Retinal pigment epithelial cell (primary cell): ENCODE measurements at places on chromosomes 13 and 19.

- no peak for DNase-seq
Measured at GRCh38 chr19:13038306-13039210, 43.3 kb downstream of the NFIX start.

DNA sequence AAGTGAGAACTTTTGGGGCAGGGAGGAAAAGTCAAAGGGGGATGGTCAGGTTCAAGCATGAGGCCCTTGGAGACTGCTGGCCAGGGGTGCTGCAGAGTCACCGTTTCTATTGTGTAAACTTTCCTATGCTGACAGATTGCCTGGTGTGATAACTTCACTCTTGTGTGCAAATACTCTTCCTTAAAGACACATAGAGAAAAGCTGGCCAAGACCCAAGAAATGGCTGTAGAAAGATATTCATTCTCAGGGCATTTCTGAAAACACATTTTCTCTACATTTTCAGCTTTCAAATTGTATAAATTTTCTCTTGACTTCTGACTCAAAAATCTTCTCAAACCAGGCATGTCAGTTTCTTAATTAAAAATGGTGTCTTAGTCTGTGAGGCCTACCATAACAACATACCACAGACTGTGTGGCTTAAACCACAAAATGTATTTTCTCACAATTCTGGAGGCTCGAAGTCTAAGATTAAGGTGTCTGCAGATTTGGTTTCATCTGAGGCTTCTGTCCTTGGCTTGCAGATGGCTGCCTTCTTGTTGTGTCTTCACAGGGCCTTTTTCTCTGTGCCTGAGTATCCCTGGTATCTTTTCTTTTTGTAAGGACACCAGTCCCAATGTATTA is 304.5 kb downstream of the KCNRG start:
- no peak for DNase-seq

- no peak for DNase-seq
Measured at GRCh38 chr13:63167699-63168337, 1752.2 kb upstream of the PCDH20 start.

DNA sequence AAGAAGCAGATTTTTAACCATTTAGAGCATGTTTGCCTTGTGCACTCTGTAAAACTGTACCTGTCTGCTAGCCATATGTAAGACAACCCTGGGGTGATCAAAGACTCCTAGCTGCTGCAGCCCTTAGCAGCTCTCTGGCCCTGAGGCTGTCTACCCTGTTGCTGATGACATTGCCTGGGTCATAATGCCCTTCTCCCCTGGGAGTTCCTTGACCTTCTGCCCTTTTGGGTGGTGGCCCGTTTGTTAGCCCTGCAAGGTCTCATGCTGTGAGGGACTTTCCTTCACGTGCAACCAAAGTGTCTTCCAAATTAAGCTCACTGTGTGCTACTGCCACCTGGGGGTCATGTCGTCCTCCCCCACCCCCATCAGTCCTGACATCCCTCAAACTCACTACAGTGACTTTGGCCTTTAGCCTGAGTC is 7.4 kb downstream of the GPC6 start:
- no peak for DNase-seq

DNA sequence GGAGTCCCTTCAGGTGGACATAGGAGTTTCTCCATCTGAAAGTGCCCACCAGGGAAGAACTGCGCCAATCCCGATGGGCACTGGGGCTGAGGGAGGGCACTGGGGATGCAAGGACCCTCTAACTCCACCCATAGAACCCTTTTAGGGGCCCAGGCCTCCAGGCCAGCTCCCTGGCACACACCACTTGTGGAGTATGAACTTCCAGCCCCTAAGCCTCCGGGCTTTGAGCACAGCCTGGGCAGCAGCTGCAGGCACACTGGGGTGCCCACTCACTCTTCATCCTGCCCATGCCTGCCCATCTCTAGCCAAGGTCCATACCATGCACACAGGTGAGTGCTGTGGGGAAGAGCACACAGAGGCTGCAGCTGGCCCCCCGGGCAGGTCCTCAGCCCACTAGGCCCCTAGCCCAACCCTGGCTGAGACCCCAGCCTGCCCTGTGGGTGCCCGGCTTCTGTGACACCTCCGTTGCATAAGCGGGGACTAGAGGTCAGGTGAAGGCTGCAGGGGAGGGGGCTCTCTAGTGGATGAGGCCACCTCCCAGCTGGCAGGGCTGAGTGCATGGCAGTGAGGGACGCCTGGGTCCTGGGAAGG is 14.6 kb upstream of the SLC7A10 start:
- no peak for DNase-seq

- DNase-seq = no peak
Measured at GRCh38 chr19:41868120-41868988, 8.3 kb downstream of the RPS19 start.

GRCh38 chr13:75760131-75761021 is 124.2 kb downstream of the LMO7 start:
- no peak for DNase-seq

GRCh38 chr19:46392837-46393236 is 20.5 kb downstream of the CCDC8 start:
- DNase-seq = no peak

DNA sequence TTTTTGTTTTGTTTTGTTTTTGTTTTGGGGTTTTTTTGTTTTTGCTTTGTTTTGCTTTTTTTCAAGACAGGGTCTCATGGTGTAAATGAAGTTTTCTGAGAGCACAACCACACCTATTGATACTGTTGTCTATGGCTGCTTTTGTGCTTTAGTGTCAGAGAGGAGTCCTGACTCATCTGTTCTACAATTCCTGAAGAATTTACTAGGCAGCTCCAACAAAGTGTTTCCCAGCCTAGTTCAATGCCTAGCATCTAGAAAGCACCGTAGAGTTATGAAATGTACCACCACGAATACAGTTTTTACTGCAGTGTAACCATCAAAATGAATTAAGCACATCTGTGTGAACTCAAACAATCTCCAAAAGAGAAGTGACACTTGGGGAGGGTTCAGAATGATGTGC is 21.2 kb downstream of the SAFB start:
- DNase-seq = no peak

- no peak for DNase-seq
Measured at GRCh38 chr19:38273499-38273898, 9.1 kb downstream of the SPINT2 start.

GRCh38 chr13:102309110-102309509 is 92.7 kb downstream of the FGF14 start:
- no peak for DNase-seq

DNA sequence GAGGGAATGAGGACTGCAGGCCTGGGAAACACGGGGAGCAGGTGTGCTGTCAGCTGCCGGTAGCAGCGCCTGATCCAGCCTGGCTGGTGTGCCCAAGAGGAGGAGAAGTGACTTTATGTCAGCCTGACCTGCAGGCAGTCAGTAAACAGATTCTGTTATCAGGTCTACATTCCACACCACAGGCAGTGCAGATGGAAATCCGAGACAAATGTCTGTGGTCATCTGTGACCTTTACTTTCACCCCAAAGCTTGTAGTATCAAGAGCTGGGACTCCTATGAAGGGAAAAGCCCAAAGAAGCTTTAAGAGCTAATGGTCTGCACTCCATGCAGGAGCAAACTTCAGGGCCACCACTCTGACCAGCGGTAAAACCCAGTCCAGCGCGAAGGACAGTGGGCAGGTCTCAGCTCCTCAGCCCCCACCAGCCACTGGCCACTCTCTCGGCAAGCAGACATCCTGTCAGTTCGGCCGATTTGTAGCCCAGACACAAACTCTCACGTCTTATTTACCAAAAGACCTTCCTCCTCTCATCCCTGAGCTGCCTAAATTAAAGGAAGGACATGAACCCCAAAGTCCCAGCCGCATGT is 7.7 kb downstream of the EPS15L1 start:
- no peak for DNase-seq

GRCh38 chr13:45742985-45743384 is 40.9 kb downstream of the CBY2 start:
- no peak for DNase-seq

- no peak for DNase-seq
Measured at GRCh38 chr19:5228932-5229777, 111.5 kb downstream of the PTPRS start.

DNA sequence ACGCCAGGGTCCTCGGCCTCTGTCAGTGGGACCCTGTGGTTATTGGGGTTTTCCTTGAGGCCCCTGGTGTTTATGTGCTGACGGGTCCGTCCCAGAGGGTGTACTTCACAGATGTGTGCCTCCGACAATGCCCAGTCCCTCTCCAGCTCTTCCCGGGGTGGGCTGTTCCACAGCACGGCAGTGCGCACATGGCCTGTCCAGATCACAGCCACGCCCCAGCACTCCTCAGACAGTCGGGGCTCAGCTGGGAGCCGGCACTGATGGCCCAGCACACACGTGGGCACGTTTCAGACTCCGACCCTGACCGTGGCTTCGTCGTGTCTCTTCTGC is 16.9 kb upstream of the F7 start:
- no peak for DNase-seq

DNA sequence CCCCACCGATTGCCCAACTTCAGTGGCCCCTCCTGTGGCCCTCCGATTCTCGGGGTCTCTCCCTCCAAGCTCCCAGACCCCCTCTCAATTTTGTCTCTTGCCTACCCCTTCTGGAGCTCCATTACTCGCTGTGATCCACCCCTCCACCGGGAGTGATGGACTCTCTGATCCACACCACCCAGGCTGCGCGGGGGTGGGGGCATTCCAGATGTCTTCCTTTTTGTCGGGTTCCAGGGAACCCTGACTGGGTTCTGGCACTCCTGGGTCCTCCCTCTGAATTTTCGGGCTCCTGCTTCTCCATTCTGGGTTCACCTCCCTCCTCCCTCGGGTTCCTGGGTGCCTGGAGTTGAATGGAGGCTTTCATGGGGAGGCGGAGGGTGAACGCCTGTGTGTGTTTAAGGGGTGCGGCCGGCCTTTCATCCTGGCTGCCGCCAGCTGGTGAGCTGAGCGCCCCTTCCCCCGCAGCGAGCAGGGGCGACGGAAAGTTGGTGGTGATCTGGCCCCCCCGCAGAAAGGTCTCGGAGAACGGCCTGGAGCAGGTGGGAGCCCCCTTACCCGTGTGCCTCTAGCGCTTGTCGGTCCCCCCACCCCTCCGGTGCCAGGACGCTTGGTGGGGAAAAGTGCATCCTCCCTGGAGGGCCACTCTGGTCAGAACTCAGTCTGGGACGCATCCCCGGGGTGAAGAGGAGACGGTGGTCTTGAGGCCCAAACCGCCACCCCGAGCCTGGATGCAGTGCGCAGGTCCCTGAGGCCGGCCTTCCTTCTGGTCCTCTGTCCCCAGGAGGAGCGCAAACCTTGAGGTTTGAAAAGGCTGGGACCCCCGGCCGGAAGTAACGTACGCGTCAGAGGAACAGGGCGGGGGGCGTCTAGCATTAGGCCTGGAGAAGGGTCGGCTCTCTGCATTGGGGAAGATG is 1.6 kb downstream of the MISP3 start:
- no peak for DNase-seq

DNA sequence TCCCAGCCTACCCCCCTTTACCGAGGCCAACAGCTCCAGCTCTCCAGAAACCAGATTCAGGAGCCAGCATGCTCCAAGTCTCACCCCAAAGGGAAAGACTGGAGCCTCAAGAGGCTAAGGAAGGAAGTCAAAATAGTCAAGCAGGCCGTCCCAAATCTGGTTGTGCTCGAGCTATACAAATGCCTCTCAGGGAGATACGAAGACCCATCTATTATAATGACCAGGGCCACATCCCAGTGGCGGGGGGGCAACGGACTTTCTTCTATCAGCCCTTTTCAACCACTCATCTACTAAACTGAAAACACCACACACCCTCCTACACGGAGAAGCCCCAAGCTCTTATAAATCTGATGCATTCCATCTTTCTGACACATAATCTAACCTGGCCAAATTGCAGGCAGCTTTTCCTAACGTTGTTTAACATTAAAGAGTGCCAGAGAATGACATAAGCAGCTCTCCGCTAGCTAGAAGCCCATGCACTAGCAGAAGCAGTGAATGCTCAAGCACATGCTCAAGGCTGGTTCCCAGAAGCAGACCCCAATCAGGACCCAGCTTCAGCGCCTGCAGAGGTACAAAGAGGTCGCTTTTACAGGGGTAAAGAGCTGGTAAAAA is 104.6 kb upstream of the ZNF98 start:
- no peak for DNase-seq

- no peak for DNase-seq
Measured at GRCh38 chr13:98577836-98578285, 954 bp upstream of the STK24 start.

DNA sequence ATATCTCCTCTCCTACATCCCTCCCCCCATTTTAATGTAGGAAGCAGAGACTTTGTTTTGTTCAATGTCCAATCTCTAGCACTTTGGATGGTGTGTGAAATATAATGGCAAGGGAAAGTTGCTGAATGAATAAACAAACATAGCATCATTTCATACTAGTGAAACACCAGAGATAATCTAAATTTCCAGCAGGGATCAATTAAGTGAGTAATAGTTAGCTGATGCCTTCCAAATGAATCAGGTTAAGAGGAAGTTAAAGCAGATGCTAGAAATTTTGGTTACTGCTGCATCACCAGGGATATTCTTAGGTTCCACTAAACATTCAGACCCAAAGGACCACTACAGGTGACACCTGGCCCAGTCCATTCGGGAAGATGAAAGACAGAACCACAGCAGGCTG is 8.1 kb downstream of the MRPS31 start:
- DNase-seq = no peak

DNA sequence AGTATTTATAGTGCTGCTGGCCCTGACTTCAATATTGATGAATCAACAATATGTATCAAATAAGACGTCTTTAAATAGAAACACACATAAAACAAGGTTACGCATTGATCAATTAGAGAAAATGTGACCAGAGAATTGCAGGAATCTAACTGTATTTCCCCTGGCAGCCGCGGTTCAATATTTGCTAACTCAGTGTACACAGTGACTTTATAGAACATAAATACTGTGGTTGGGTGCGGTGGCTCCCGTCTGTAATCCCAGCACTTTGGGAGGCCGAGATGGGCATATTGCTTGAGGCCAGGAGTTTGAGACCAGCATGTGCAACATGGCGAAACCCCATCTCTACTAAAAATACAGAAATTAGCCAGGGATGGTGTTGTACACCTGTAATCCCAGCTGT is 22.8 kb upstream of the UPF3A start:
- DNase-seq = no peak
